ENCODE measurements at places on chromosomes 4 and X. TPM values are rescaled to one million over a fixed set of nuclear protein-coding genes. Genes with fewer than 3 reads are reported as not detected.

The AMER1 gene
- total RNA-seq: 15.0 TPM

The HSFX2 gene
- total RNA-seq: not detected

GRCh38 chr4:1345903-1346780 is 866 bp upstream of the UVSSA start:
- peak overlapping the region; percentile 81 for H3K4me3 ChIP-seq
- peaks cover 28% of the 10 kb centered on the region for H3K4me1 ChIP-seq
- DNase-seq: peak; percentile 73
- no peaks in the 10 kb centered on the region for H3K27me3 ChIP-seq
- H3K36me3 ChIP-seq: peaks cover 22% of the 10 kb centered on the region

DNA sequence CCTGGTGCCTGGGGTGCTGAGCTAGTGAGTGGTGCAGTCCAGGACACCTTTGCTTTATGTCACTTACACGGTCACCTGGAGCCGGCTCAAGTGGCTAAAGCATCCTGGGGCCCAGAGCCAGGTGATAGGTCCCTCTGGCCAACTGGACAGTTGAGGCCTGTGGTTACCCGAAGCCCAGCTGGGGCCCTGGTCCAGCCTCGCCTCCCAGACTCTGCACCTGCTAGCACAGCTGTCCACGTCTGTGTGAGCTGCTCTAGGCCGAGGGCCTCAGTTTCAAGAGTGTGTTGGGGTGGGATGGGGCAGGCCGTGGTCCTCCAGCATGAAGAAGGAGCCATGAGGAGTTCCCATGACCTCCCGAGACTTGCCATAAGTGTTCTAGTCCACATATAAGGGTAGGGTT is 7.7 kb upstream of the ADD1 start:
- no peak overlapping the region for H3K4me3 ChIP-seq
- H3K4me1 ChIP-seq: no peaks in the 10 kb centered on the region
- peaks cover 12% of the 10 kb centered on the region for H3K36me3 ChIP-seq
- DNase-seq: no peak
- no peak overlapping the region for H3K27ac ChIP-seq

The TCEAL3 gene
- total RNA-seq: 11.9 TPM

The ARAP2 gene
- total RNA-seq: 16.0 TPM

GRCh38 chrX:74383611-74384010 is 37.7 kb upstream of the SLC16A2 start:
- no peak overlapping the region for H3K4me3 ChIP-seq
- H3K36me3 ChIP-seq: no peaks in the 10 kb centered on the region
- DNase-seq: no peak
- no peaks in the 10 kb centered on the region for H3K27me3 ChIP-seq
- H3K27ac ChIP-seq: no peak overlapping the region
- H3K4me1 ChIP-seq: no peaks in the 10 kb centered on the region

The OPRPN gene
- not detected for total RNA-seq

GRCh38 chr4:100962698-100963097 is 384.6 kb downstream of the PPP3CA start:
- H3K4me1 ChIP-seq: no peaks in the 10 kb centered on the region
- DNase-seq: no peak

The TENT5D gene
- total RNA-seq: not detected

DNA sequence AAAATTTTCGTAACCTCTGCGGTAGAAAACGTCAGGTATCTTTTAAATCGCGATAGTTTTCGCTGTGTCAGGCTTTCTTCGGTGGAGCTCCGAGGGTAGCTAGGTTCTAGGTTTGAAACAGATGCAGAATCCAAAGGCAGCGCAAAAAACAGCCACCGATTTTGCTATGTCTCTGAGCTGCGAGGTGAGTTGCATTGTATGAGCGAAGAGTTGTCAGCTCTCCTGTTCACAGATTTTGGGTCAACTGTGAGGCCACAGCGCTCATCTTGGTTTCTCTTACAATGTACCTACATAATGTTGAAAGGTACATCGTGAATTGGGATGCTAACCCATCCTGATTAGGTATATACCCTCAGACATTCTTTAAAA is 486 bp downstream of the CLCN3 start:
- H3K36me3 ChIP-seq: no peaks in the 10 kb centered on the region
- peak overlapping the region; percentile 100 for H3K27ac ChIP-seq
- no peaks in the 10 kb centered on the region for H3K27me3 ChIP-seq

The MAGEE1 gene
- total RNA-seq: 7.9 TPM

The KCND1 gene
- 5.1 TPM for total RNA-seq

The USP51 gene
- total RNA-seq: 5.1 TPM

DNA sequence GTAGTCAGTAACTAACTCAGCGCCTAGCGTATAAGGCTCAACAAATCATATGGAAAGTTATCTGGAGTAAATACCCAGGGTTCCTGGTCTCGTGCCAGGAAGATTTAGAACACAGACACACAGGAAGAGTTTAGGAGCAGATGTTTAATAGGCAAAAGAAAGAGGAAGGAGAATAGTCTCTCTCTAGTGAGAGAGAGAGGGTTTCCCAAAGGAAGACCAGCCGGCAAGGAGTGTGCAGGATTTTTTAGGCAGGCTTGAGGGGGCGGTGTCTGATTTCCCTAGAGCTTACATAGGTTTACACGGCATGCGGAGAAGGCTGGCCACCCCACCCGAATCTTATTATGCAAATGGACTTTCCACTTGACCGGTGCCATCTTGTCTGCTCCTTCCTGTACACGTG is 284.0 kb upstream of the FRG1 start:
- H3K4me1 ChIP-seq: no peaks in the 10 kb centered on the region
- no peak overlapping the region for H3K4me3 ChIP-seq
- H3K27ac ChIP-seq: no peak overlapping the region
- H3K27me3 ChIP-seq: peaks cover 2% of the 10 kb centered on the region
- H3K36me3 ChIP-seq: no peaks in the 10 kb centered on the region

The SPANXA1 gene
- total RNA-seq: not detected

DNA sequence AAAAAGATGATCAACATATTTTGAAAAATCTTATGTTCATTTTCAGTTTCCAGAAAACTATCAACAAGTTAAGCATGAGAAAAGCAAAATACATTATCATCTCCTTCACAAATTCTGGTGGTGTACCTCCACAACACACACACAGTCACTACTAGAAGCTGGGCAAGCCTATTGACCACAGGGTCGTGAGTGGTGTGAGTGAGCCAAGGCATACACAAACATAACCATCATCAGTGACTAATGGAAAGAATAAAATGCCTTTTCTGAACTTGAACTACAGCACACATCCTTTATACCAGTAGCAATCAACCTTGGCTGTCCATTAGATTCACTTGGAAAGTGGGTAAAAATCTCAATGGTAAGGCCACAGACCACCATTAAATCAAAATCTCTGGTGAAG is 180.2 kb downstream of the FAM47B start:
- no peak overlapping the region for H3K27ac ChIP-seq
- no peak for DNase-seq
- no peaks in the 10 kb centered on the region for H3K4me1 ChIP-seq

The MAGEC1 gene
- total RNA-seq: not detected

- H3K36me3 ChIP-seq: no peaks in the 10 kb centered on the region
- peaks cover 31% of the 10 kb centered on the region for H3K4me1 ChIP-seq
- no peak overlapping the region for H3K27ac ChIP-seq
- no peak overlapping the region for H3K4me3 ChIP-seq
- peaks cover 27% of the 10 kb centered on the region for H3K27me3 ChIP-seq
These were observed 169.8 kb downstream of the NHS start for GRCh38 chrX:17544821-17545220.

DNA sequence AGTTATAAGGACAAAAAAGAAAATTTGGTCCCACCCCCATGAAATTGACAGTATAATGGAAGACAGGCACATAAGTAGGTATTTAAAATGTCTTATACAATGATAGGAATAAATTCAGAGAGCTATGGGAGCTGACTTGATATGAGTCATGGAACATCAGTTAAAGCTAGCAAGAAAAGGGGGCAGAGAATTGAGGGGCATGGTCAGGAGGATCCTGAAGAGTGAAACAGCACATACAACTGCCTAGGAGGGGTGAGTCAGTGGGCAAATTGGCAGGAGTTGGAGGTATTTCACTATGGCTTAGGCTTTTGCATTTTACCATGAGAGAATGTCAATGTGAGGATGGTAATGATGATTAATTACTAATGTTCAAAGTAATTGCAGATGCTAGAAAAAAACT is 95.4 kb upstream of the BANK1 start:
- peaks cover 2% of the 10 kb centered on the region for H3K27me3 ChIP-seq
- H3K4me1 ChIP-seq: peaks cover 7% of the 10 kb centered on the region
- no peak for DNase-seq
- no peaks in the 10 kb centered on the region for H3K36me3 ChIP-seq
- H3K4me3 ChIP-seq: no peak overlapping the region

DNA sequence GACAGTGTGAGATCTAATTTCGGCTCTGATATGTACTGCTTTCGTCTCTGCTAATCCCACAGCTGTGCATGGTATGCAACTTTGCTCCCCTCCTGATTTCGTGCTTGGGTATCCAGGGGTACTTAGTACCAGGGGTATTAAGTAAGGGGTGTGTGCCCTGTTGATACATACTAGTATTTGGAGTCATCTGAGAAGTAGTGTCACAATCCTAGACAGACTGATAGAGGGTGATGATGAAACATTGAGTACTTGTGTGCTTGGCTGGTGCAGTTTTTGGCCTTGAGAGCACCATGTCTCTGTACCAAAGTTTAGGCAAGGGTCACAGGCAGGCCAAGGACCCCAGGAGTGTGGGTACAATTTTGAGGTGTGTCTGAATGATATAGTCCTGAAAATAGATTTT is 10.9 kb downstream of the GPAT3 start:
- H3K4me3 ChIP-seq: no peak overlapping the region
- DNase-seq: no peak

GRCh38 chrX:155112171-155112570 is 40.9 kb downstream of the BRCC3 start:
- no peak overlapping the region for H3K27ac ChIP-seq
- no peak overlapping the region for H3K4me3 ChIP-seq
- H3K27me3 ChIP-seq: no peaks in the 10 kb centered on the region

The RRH gene
- total RNA-seq: 0.29 TPM

DNA sequence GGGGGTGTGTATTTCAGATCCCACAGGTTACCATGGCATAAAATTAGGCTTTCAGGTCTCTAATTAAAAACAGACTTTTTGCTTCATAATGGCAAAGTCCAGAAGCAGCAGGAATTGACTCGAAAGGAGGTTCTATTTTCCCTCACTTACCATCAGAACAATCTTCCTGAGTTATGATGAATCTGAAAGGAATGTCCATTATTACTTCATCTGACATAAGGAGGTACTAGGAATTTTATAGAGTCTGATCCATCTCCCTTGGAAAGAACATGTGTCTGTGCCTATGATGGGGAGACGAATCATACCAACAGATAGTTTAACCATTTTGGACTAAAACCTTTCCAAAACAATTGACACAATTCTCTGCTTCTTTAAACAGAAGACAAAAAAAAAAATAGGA is 206.3 kb upstream of the FGF13 start:
- peak overlapping the region; percentile 68 for H3K27ac ChIP-seq
- H3K27me3 ChIP-seq: no peaks in the 10 kb centered on the region
- no peaks in the 10 kb centered on the region for H3K36me3 ChIP-seq

DNA sequence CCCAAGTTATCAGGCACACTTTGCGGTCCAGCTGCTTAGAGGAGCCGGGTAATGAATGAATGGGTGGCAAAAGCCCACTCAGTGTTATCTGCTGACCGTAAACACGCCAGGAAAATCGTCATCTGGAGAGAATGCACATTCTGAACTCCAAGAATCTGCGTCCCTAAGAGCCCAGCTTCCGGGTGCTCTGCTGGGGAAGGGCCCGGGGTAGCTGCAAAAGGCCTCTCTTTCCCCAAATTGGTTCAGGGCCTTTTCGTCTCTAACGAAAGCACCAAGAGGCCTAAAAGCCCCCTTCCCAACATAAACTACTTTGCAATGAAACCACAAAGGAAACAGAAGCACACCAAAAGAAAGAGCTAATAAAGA is 1.6 kb upstream of the SFRP2 start:
- H3K36me3 ChIP-seq: no peaks in the 10 kb centered on the region
- H3K27ac ChIP-seq: no peak overlapping the region
- DNase-seq: no peak
- H3K4me3 ChIP-seq: peak overlapping the region; percentile 48
- peaks cover 46% of the 10 kb centered on the region for H3K4me1 ChIP-seq
- H3K27me3 ChIP-seq: peaks cover 98% of the 10 kb centered on the region

DNA sequence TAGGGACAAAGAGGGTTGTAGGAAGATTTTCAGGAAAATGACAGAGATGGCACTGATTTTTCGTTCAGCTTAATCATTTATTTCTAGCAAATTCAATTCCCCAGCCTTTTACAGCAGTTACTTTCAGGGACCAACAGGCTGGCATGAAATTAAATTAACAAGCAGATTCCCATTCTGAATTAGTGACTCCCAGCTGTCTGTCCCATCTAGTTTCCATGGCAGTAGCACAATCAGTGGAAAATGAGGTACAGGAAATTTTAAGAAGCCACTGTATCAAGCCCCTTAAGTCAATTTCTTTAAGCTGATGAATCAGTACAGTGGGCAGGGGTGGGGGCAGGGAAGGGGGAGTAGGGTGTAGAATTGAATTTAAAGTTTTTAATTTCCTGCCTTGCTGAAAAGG is 121.1 kb upstream of the TEX13C start:
- H3K27ac ChIP-seq: no peak overlapping the region
- no peak for DNase-seq
- peaks cover 12% of the 10 kb centered on the region for H3K4me1 ChIP-seq
- no peak overlapping the region for H3K4me3 ChIP-seq

DNA sequence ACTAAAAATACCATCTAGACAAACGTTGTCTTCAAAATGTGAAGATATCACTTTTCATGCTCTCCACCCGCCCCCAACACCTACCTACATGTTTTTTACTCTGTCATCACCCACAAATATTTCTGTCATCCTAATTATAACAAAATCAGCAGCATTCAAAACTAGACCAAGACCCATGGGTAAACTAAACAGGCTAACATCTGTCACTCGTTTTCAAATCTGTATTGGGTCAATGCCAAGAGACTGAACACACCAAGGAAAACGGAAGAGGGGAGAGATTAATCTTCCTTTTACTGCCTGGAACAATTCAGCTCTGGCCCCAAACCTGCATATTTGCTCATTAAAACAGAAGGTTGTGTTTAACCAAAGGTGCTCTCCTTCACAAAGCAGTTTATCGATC is 17.5 kb downstream of the FAM184B start:
- H3K36me3 ChIP-seq: no peaks in the 10 kb centered on the region
- H3K4me3 ChIP-seq: no peak overlapping the region
- DNase-seq: no peak
- H3K27ac ChIP-seq: no peak overlapping the region

The MAMLD1 gene
- total RNA-seq: 0.93 TPM

GRCh38 chr4:19615086-19615689 is 636.5 kb upstream of the SLIT2 start:
- no peaks in the 10 kb centered on the region for H3K4me1 ChIP-seq
- no peak overlapping the region for H3K27ac ChIP-seq
- no peak overlapping the region for H3K4me3 ChIP-seq

The TRIM60 gene
- not detected for total RNA-seq

- H3K27ac ChIP-seq: no peak overlapping the region
- H3K4me1 ChIP-seq: peaks cover 26% of the 10 kb centered on the region
- DNase-seq: no peak
- no peaks in the 10 kb centered on the region for H3K36me3 ChIP-seq
These were observed 75.6 kb upstream of the NOCT start for GRCh38 chr4:138939960-138940359.
